ENCODE measurements at places on chromosomes 12 and 14. TPM values are rescaled to one million over a fixed set of nuclear protein-coding genes. Genes with fewer than 3 reads are reported as not detected.

KRAS gene
- 17.6 TPM for total RNA-seq

TSPAN8 gene
- not detected for total RNA-seq

TMEM30B gene
- total RNA-seq: 0.22 TPM

GALNT16 gene
- total RNA-seq: not detected

KRT77 gene
- total RNA-seq: not detected

ZNF84 gene
- total RNA-seq: 24.4 TPM

DCD gene
- total RNA-seq: not detected

PTPN6 gene
- total RNA-seq: 13.2 TPM
